ENCODE measurements at places on chromosomes 6 and 20.
A peak's percentile ranks its signal among the peaks of the same experiment; 100 is the strongest.

- DNase-seq: no peak
Observed at GRCh38 chr6:109239160-109239559, 143.1 kb downstream of the CD164 start.

DNA sequence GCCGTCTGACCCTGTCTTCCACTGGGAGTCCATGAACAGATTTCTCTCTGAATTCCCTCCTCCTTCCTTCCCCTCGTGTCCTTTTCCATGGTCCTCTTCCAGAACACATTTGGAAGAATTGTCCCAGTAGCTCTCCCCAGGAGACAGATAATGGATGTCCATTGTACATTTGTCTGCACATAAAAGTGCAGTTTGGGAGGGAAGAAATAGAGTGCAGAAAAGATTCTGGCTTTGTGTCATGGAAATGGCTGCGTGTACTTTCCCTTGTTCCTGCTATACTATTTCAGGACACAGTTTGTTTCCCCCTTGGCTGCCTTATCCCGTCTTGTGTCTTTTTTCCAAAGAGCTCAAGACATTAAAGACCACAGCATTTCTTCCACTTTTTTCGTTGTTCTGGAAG is 127.6 kb downstream of the SYNDIG1 start:
- DNase-seq: no peak

DNA sequence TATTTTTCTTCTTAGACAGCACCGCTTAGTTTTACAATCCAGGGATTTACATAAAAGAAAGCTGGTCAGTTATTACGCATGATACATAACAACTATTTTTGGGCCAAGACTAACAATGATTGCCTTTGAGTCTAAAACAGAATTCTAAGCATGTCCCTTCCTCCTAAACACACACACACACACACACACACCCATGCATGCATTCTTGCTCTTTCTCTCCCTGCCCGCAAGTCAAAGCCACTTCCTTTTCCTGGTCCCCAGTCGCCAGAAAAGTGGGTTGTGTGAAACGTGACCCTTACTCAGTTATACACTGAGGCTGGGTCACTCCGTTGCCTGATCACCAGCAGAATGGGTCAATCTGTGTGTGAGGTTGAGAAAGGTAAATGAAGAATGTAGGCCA is 31.4 kb downstream of the FYN start:
- DNase-seq: no peak

DNA sequence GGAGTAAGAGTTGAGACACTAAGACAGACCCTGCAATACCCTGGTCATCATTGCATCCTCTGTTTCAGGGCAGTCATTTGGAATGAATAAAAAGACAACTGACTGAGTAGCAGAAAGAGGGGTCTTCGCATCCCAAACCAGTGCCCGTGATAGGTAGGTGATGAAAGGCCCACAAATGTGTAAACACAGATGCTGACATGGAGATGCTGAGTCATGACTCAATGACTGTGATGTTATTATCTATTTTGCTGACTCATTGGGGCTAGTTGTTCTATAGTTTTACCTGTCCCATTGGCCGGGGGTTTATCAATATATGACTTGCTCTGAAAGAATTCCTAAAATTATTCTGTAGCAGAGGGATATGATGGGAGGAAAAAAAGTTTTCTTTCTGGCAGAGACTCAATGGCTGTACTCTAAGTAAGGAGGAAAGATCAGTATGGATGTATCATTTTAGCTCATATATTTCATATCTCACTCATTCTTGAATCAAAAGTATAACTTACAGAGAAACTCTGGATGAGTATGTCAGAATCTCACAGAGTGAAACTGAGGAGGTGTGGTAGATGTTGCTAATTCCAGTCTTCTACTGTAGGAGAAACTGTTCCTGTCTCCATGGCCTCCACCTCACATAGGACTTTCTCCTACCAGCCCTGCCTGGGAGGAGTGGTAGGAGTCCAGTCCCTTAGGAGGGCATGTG is 119.9 kb upstream of the PREP start:
- DNase-seq: peak; percentile 21

GRCh38 chr20:2421247-2421646 is 40.5 kb downstream of the TGM6 start:
- peak; percentile 33 for DNase-seq

DNA sequence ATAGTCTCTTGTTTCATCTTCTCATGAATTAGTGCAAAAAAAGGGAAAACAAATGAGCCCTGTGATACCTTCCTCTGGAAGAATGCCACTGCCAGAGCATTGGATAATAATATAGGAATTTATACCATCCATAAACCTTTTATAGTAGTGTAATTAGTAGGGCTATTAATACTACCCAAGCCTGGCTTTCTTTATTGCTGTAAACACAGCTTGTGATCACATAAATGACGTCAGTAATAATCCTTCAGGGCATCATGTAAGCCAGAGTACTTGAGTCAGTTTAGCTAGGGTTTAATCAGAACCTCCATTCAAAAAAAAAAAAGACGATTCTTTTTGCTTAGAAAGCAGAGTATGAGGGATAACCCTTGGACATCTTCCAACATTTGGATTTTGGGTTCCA is 264.8 kb downstream of the SLC35F1 start:
- DNase-seq: no peak

- DNase-seq: no peak
Observed at GRCh38 chr6:82554666-82555065, 191.0 kb downstream of the TPBG start.

DNA sequence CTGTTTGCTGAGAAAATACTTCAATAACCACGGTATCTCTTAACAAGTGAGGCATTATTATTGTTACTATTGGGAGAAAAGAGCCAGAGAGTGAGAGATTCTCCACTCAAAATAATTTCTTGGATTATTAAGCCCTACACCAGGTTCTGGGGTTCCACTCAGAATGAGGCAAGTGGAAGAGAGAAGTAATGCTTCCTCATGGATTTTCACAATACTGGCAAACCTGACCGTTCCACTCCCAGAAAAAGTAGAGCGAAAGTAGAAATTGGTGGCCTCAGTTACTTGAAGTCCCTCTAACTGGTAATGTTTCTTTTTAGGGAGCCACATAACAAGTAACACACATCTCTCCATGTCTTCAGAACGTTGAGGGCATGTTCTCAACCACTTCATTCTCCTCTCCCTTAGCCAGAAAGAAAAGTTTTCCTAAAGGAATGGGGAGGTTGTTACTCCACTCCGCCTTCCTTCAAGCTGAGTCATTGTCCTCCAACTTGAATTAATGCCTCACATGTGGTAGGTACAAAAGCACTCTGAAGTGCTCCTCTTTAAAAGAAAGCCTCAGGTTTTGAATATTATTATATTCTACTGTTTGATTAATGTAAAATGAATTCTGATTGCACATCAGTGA is 1.9 kb downstream of the BAG2 start:
- peak; percentile 59 for DNase-seq

DNA sequence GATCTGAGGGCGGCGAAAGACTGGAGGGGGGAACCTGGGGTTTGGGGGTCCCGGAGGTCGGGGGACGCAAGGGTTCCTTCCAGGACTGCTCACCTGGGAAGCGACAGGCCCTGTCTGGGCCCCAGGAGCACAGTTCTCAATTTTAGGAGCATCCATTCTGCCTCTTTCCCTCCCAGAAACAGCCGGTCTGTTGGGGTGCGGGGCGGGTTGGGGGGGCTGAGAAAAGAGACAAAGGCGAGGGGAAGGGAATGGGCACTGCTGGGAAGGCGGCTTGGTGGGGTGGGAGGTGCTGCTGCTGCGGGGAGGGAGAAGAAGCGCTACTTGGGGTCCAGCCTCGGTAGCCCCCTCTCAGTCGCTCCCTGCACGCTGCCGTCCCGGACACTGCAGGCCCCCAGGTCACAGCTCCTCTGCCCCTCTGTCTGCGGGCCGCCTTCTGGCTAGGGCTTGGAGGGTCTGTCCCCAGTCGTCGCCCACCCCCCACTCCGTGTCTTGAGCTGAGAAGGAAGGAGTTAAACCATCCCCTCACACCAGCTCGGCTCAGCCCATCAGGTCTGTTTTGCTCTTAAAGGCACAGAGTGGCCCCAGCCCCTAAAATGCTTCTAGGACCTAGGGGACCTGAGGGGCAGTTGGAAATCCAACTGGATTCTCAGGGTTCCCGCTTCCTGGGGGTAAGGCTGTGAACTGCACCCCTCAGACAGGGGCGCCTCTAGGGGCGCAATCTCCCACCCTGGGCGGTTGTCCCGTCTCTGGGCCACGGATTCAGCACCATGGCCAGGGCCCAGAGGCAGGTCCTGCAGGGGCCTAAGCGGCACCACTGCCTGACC is 690 bp downstream of the GDAP1L1 start:
- peak; percentile 74 for DNase-seq
